Stimulated activated CD4-positive, alpha-beta T cell treated with anti-CD3 and anti-CD28 coated beads, Interleukin-1b, Interleukin-23, amount 100 ng/mL, for 48 hours (primary cell): ENCODE measurements at places on chromosomes 11 and 22.

GRCh38 chr22:22673099-22673498 lies 28.7 kb downstream of the GGTLC2 start:
- no peak for DNase-seq

- DNase-seq = no peak
Measured at GRCh38 chr22:46159777-46160176, 9.5 kb downstream of the PPARA start.

- DNase-seq = no peak
Measured at GRCh38 chr11:9178716-9179115, 86.4 kb downstream of the DENND5A start.

DNA sequence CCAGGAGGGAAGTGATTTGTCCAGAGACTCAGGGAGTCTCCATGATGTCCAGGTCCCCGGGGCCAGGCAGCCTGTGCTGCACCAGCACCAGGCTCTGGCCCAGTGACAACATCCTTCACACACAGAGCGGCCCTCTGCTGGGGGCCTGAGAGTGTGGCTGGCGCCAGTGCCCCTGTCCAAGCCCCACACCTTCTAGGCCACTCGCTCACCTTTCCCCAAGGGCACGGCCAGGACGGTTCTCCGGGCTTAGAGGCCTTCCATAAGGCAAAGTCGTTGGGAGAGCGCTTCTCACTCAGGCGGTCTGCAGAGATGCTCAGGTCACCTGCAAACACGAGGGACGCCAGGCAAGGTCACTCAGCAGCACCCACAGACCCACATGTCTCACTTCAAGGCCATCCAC lies 27.9 kb upstream of the NAP1L4 start:
- DNase-seq = no peak

- DNase-seq = no peak
Measured at GRCh38 chr11:120068114-120068573, 69.8 kb downstream of the TRIM29 start.

- no peak for DNase-seq
Measured at GRCh38 chr22:22226448-22227187, 18.0 kb upstream of the VPREB1 start.

DNA sequence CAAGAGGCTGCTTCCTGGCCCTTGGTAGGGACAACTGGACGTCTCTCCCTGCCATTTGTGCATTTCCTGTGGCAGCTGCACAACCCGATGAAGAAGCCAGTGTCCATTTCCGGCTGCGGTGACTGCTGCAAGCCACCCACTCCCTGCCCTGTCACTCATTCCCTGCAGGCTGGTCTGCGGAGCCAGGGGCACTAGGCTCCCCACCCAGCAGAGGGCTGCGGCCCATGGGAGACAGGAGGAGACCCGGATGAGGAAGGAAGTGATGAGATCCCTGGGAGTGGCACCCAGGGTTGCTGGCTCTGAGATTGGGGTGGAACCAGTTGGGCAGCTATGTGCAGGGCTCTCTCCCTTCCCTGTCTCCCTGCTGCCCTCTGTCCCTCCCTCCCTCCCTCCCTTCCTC lies 10.0 kb upstream of the MYRF start:
- no peak for DNase-seq

GRCh38 chr11:108324587-108324986 lies 101.7 kb downstream of the ATM start:
- no peak for DNase-seq

- no peak for DNase-seq
Measured at GRCh38 chr11:57680552-57680874, 12.6 kb downstream of the ZDHHC5 start.

GRCh38 chr11:15918212-15918611 lies 438.1 kb downstream of the SOX6 start:
- no peak for DNase-seq

GRCh38 chr11:63608353-63609345 lies 5.6 kb downstream of the PLAAT3 start:
- DNase-seq = no peak

DNA sequence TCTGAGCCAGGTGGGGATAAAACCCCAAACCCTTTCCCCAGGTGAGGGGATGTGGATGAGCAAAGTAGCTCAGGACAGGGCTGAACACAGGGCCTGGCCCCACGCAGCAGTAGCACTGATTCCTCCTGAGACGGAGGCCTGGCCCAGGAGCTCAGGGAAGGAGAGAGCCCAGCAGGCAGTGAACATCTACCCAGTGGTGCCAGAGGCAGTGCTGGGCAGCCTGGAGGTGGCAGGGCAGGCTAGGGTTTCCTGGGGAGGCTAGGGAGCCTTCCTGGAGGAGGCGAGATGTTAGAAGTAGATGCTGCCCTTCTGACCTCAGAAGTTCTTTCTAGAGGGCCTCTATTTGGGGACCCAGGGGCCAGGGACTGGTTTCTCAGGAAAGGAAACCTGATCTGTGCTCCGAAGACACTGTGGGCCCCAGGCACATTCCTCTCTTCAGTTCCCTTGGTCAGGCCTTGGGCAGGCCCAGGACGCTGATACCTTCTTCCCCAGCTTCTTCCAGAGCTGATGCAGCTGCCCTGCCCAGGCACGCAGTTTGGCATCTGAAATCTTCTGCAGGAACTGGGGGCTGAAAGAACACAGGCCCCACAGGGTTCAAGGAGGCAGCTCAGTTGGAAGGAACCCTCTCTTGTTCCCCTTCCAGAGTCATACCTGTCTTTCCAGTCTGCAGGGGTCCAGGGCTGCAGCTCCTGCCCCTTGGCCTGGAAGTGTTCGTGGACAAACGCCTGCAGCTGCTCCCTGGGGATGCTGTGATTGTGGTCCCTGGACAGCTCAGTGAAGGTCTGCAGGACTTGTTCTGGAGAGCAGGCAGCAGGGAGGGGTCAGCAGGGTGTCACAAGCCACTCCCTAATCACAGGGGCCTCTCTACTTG lies 16.8 kb downstream of the TREH start:
- no peak for DNase-seq
